ENCODE measurements at places on chromosomes 11 and 22.

- DNase-seq, result peak; percentile 86
Observed at GRCh38 chr11:17734418-17734911, at the start of gene KCNC1. Gene KCNC1 (plus strand): TSS chr11:17734781. CDS start chr11:17736003, 1,222 bp downstream.

- no peak for DNase-seq
Observed at GRCh38 chr11:7903940-7904339, 27.1 kb downstream of the OR10A6 start.

- no peak for DNase-seq
Observed at GRCh38 chr11:27046956-27047355, 6.3 kb downstream of the BBOX1 start.

- DNase-seq, result no peak
Observed at GRCh38 chr11:126805870-126806269, 194.7 kb downstream of the KIRREL3 start.

GRCh38 chr11:110492321-110492685 lies 62.6 kb downstream of the FDX1 start:
- DNase-seq, result no peak

- peak; percentile 24 for DNase-seq
Observed at GRCh38 chr11:115959081-115959486, 454.9 kb upstream of the CADM1 start.

- DNase-seq, result no peak
Observed at GRCh38 chr11:76824083-76824939, 36.4 kb upstream of the ACER3 start.

DNA sequence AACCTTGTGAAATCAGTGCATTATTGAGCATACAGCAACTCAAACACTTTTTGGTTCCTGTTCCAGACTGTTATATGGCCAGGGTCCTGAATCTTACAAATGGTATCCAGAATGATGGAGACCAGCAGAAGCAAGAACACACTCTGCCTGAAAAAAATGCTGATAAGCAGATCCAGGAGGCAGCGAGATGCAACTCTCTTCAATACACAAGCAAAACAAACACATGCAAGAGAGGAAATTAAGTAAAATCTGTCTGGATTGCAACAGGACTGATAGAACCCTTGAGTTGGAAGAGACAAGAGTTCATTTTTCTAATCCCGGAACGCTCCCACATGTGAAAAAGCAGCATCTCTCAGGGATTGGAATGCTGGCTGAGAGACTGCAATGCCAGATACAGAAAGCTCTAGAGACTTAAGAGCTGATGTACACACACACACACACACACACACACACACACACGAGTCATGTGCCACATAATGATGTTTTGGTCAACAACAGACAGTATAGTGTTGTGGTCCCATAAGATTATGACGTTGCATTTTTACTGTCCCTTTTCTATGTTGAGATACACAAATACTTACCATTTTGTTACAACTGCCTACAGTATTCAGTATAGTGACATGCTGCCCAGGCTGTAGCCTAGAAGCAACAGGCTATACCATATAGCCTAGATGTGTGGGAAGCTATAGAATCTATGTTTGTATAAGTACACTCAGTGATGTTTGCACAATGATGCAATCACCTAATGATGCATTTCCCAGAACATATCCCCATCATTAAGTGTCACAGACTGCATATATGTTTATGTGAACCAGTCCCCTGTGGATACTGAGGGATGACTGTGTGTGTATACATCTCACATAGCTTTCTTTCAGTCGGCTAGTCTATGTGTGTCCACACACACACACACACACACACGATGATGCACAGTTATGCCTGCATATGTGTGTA lies 406.6 kb downstream of the LARGE1 start:
- no peak for DNase-seq

- DNase-seq, result no peak
Observed at GRCh38 chr11:86444981-86445380, 70.3 kb downstream of the CCDC81 start.

DNA sequence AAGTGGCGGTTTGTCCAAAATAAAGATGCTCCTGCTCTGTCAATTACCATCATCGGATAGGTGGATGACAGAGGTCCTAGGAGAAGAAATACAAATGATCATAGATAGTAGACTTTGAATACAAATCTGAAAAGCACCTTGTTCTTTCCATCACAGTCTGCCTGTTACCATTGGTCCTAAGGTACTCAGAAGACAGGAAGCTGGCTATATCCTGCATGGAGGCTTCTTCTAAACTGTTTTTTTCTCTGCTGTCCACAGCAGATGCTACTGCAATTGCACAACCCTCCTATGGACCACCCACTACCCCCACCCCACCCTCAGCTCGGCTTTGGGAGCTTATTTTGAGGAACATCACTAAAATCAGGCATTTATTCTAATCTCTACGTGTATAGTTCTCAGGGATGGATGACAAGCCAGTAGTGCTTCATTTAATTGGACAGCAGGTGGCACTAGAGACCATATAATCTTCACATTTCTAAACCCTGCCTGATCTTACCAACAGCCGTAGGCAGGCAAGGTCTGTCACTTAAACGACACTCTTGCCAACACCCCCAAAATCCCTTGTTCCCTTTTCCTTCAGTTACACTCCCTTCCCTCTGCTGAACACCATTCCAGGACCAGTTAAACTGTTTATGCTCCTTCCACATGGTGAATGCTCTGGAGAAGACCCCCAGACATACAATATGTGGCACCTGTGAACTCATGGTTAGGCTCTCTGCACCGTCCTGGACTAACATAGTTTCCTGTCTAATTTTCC lies 6.6 kb upstream of the PTS start:
- DNase-seq, result peak; percentile 77

GRCh38 chr22:17665854-17666253 lies 27.3 kb downstream of the BCL2L13 start:
- no peak for DNase-seq

- DNase-seq, result no peak
Observed at GRCh38 chr11:46235777-46236688, 41.4 kb upstream of the CREB3L1 start.

GRCh38 chr11:22734628-22735345 lies 68.4 kb downstream of the GAS2 start:
- DNase-seq, result no peak

DNA sequence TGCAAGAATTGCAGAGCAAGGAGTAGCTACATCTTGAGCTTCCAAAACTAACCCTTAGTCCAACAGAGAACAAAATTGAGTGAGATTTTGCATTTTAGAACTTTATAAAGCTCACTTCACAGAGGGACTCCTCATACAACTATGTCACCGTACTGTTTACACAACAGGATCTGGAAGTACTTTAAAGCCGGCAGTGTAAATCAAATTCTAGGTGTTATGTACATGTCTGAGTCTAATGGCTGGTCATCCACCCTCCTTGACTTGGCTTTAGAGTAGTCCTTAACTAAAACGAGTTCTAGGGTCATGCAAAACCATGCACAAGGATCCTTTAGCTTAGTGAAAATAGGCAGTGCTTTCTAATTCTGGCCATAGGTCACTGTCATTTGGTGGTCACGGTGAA lies 23.5 kb downstream of the IRAG1 start:
- DNase-seq, result no peak

DNA sequence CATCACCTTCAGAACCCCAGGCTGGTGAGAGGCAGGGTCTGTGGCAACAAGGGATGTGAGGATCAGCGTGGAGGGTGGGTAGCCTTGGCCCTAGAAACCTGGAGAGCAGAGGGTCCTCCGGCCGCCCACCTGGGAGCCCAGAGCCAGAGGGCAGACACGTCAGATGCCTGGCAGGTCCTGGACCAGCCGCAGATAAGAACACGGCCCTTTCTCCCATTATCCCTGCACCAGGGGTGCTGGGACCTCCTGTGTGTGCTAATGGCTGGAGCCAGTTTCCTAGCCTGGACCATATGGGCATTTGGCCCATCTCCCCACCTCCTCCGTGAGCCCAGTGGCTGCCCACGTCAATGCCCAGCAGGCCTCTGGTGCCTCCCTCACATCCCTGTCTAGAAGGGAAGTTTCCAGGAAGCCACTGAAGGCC lies 88.4 kb downstream of the MORC2 start:
- DNase-seq, result peak; percentile 57

- no peak for DNase-seq
Observed at GRCh38 chr11:130269326-130269943, 45.3 kb downstream of the ZBTB44 start.

DNA sequence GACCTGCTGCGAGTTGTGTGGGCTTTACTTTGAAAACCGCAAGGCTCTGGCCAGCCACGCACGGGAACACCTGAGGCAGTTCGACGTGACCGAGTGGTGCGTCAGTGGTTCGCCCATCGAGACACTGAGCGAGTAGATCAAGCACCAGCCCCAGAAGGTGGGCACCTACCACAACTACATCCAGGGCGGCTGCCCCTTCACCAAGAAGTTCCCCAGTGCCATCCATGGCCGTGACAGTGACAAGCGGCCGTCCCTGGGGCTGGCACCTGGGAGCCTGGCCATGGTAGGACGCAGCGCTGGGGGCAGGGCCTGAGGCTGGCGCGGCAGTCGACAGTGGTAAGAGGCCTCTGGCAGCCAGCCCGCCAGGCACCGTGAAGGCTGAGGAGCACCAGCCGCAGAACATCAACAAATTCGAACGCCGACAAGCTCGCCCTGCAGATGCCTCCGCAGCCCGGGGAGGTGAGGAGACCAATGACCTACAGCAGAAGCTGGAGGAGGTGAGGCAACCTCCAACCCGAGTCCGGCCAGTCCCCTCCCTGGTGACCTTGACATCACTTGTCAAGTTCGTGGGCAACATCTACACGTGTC lies 545.2 kb upstream of the CCDC179 start:
- DNase-seq, result no peak

DNA sequence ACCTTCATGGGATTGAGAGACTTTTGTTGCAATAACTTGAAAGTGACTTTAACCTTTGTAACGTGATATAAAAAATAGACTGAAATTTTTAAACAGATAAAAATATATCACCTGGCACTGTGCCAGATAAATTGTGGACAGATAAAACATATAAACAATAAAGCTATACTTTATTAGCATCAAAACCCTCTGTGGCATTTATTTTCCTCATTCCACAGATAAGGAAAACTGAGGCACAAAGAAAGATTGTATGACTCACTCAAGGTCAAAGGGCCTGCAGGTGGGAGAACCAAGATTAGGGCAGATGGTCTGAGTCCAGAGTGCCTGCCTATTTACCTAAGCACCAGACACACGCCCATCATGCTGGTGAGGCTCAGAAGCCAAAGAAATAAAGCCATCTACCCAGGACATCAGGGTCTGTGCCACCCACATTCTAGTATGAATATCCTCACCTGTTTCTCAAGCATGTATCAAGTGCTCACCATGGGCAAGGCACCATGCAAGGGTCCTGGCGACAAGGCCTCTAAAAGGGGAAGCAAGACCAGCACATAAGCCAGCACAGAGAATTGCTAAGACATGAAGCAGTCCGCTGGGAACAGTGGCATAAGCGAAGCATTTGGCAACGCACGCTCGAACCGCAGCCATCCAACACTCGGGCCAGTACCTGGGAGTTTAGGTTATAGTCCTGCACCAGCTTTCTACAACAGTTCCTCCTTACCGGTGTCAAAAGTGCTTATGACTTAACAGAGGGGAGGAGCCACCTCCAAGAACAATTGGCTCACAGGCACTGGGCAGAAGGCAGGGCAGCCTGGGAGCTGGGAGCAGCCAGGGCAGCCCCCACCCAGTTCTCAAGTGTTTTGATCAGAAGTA lies 17.6 kb downstream of the MYH9 start:
- DNase-seq, result peak; percentile 79

DNA sequence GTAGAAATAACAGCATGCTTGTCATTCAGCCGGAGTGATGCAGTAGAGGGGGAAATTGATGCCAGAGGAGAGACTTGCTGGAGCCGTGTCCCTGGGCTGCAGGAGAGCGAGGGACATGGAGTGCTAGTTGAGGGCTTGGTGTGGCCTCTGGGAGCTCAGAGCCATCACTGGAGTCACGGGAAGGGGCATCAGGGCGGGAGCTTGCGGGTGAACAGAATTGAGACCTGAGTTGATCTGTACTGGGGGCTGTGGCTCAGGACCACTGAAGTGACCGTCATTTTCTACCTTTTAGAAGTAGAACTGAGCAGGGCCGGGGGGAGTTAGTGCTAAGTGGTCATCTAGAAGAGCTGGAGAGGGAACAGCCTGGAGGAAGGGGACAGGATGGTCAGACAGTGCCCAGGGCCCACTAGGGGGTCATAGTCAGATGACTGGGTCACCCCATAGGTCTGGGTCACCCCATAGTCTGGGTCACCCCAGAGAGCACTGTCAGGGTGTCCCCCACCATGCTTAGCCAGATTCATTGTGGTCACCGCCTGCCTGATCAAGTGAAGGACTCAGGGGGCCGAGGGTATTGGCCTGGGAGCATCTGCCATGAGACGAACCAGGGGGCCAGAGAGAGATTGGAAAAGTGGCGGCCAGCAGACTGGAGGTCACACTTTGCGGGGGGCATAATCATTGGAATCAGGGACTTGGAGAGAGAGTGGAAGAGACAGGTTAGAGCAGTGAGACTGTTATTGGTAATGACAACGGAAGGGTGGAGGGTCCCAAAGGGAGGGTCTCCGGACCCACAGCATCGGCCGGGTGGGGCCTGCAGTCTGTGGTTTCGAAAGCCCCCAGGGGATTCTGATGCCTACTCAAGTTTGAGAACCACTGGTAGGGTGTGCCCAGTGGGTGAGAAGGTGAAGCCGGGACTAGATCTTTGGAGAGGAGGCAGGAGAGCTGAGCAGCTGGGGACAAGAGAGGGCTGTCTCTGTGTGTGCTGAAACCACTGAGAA lies 15.2 kb downstream of the RIBC2 start:
- no peak for DNase-seq

GRCh38 chr11:110032259-110032658 lies 60.9 kb upstream of the ZC3H12C start:
- no peak for DNase-seq

GRCh38 chr11:128179039-128179438 lies 408.3 kb downstream of the ETS1 start:
- no peak for DNase-seq

DNA sequence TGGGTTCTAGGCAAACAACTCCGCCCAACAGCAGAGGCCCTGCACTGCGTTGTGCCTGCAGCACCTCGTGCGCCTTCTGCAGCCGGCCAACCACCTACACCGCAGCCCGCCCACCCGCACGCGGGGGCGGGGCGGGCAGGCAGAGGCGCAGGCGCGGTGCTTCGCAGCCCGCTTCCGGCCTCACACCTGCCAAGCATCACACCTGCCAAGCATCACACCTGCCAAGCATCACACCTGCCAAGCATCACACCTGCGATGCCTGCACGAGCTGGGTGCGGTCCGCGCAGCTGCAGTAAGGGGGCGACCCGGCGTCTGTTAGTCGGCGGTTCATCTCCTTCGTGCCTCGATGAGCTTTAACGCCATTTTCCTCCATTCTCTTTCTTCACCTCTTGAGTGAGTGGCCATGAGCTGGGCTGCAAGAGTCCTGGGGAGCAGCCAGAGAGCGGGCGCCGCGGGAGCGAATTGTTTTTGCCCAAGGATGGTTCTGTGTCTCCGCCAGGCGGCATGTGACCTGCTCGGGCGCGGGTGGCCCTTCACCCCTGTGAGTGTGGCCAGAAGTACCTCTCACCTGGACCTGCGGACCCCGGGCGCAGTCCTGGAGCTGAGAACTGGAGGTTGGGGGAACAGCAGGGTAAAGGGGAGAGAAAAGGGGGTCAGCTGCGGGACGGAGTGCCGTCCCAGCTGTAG lies at the start of gene LDHAL6A:
Gene LDHAL6A (plus strand): TSS at position 171 of the 687 bp plus-strand sequence. CDS start 825 bp downstream, outside the sequence.
- no peak for DNase-seq

- DNase-seq, result no peak
Observed at GRCh38 chr11:45933131-45933831, 10.8 kb downstream of the LARGE2 start.

- DNase-seq, result no peak
Observed at GRCh38 chr22:33028234-33028633, 29.9 kb downstream of the SYN3 start.

- no peak for DNase-seq
Observed at GRCh38 chr11:125956391-125957134, 10.7 kb downstream of the VSIG10L2 start.

Data from cerebellum (tissue), 4 donors.